Activated T-helper 1 cell treated with anti-CD3 and anti-CD28 coated beads, Interleukin-12 subunit alpha, Interleukin-12 subunit beta, Interleukin-2, Interleukin-4 antibody, amounts not matched to agents 30 ng/mL and 10 ng/mL and 1 ng/mL, durations not matched to agents 14 hours and 24 hours and 36 hours (primary cell): ENCODE measurements at places on chromosomes 13 and 19. TPM values are rescaled to one million over a fixed set of nuclear protein-coding genes. Genes with fewer than 3 reads are reported as not detected.
A peak's percentile ranks its signal among the peaks of the same experiment; 100 is the strongest.

Gene ZNF600
- total RNA-seq, result 11.9 and 13.4 TPM in 2 replicates

GRCh38 chr13:51618626-51619025 is 34.4 kb downstream of the WDFY2 start:
- no peak overlapping the region for H3K27ac ChIP-seq
- no peak overlapping the region for H3K4me3 ChIP-seq
- no peak for DNase-seq
- H3K4me1 ChIP-seq, result peaks cover 26% of the 10 kb centered on the region
- no peaks in the 10 kb centered on the region for H3K27me3 ChIP-seq

DNA sequence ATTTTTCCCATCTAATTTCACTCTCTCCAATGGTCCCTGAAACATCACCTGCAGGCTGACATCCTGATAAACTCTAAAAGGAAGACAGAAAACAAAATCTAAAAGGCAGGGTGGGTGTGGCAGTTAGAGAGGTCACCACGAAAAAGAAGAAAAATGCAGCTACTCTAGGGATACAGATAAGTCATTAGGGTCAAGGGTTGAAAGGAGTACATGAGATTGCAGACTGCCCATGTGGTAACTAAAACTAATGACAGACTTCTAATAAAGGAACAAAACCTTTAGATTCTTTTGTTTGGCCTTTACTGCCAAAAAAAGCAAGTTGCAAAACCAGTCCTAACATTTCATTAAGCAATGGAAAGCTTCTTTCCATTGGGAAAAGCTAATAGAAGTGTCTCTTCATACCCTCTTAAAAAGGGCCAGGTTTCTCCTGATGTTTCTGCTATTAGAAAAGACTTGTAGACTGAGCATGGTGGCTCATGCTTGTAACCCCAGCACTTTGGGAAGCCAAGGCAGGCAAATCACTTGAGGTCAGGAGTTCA is 31.0 kb downstream of the THSD1 start:
- no peaks in the 10 kb centered on the region for H3K36me3 ChIP-seq
- H3K4me3 ChIP-seq, result no peak overlapping the region
- H3K4me1 ChIP-seq, result no peaks in the 10 kb centered on the region
- no peak for DNase-seq
- H3K27me3 ChIP-seq, result no peaks in the 10 kb centered on the region

Gene IGFL3
- not detected in 2 replicates for total RNA-seq

Gene ARRDC5
- total RNA-seq, result 0.29 and 0.57 TPM in 2 replicates

DNA sequence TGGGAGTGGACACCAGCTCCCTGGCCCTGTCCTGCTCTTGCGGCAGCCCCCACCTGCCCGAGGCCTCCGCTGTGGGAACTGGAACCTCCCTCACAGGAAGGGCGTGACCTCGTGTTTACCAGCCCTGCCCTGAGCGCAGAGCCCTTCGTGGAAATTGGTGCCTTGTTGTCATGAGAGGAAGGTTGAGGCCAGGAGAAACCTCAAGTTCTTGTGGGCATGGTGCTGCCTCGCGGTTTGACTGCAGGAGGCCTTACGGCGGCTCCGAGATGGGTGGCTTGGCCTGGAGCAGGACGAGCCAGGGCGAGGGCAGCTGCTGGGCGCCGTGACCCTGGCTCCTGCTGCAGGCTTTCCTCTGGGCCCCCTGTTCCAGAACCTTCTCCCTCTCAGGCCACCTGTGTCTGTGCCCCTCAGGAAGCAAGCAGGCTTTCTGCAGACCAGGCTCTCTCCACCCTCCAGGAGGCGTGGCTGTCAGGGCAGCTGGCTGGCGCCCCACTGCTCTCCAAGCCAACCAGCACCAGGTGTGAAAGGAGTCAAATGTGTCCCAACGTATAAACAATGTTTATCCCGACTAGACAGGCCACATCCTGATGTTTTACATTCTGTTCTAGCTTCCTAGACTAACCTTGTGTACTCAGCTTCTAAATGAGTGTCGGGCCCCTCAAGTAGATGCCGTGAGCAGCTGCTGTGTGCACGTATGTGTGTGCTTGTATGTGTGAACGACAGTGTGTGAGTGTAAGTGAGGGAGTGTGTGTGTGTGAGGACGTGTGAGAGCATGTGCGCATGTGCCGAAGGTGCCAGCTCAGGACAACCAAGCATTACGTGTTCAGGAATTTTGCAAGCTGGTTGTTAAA is 10.4 kb upstream of the RASA3 start:
- peak; percentile 84 for DNase-seq
- H3K27me3 ChIP-seq, result peaks cover 2% of the 10 kb centered on the region
- H3K4me3 ChIP-seq, result no peak overlapping the region
- H3K4me1 ChIP-seq, result peaks cover 29% of the 10 kb centered on the region

DNA sequence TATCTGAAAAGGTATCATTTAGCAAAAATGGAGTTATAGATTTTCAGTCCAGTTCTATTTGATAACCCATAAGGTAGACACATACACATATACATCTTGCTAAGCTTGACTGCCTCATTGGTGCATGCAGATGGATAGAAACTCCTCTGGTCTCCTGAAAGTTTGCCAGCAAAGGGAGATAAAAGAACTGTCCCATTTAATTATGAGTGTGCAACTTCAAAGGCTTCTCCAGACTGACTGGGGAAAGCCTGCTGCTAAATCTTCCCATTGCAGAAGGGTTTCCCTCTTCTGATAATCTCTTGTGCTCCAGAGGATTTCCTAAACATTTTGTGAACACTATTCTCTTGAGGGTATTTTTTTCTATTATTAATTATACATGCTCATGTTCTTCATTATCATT is 131.9 kb downstream of the ITGBL1 start:
- H3K36me3 ChIP-seq, result no peaks in the 10 kb centered on the region
- no peaks in the 10 kb centered on the region for H3K4me1 ChIP-seq
- H3K27ac ChIP-seq, result no peak overlapping the region
- no peak for DNase-seq
- H3K4me3 ChIP-seq, result no peak overlapping the region

GRCh38 chr19:10876459-10877240 is 5.3 kb downstream of the CARM1 start:
- peaks cover 49% of the 10 kb centered on the region for H3K4me1 ChIP-seq
- no peaks in the 10 kb centered on the region for H3K27me3 ChIP-seq
- peak overlapping the region; percentile 21 for H3K27ac ChIP-seq
- peaks cover 13% of the 10 kb centered on the region for H3K36me3 ChIP-seq
- H3K4me3 ChIP-seq, result no peak overlapping the region
- no peak for DNase-seq

Gene ZNF20
- 2.8 and 3.5 TPM in 2 replicates for total RNA-seq

- DNase-seq, result no peak
- H3K4me3 ChIP-seq, result no peak overlapping the region
- no peaks in the 10 kb centered on the region for H3K4me1 ChIP-seq
- H3K36me3 ChIP-seq, result no peaks in the 10 kb centered on the region
- peaks cover 5% of the 10 kb centered on the region for H3K27me3 ChIP-seq
- no peak overlapping the region for H3K27ac ChIP-seq
These were observed 210.0 kb downstream of the B3GLCT start for GRCh38 chr13:31409678-31410356.

GRCh38 chr19:28018499-28018898 is 1194.5 kb downstream of the UQCRFS1 start:
- H3K4me3 ChIP-seq, result no peak overlapping the region
- H3K4me1 ChIP-seq, result no peaks in the 10 kb centered on the region
- no peaks in the 10 kb centered on the region for H3K27me3 ChIP-seq

- H3K4me3 ChIP-seq, result peak overlapping the region; percentile 46
- H3K27me3 ChIP-seq, result no peaks in the 10 kb centered on the region
- DNase-seq, result no peak
- peak overlapping the region; percentile 74 for H3K27ac ChIP-seq
- H3K4me1 ChIP-seq, result peaks cover 56% of the 10 kb centered on the region
These were observed 116.9 kb downstream of the ABCC4 start for GRCh38 chr13:95184317-95184716.

- H3K4me1 ChIP-seq, result no peaks in the 10 kb centered on the region
- no peaks in the 10 kb centered on the region for H3K36me3 ChIP-seq
- no peak overlapping the region for H3K4me3 ChIP-seq
- H3K27me3 ChIP-seq, result peaks cover 4% of the 10 kb centered on the region
- DNase-seq, result no peak
These were observed 81.9 kb downstream of the RAB20 start for GRCh38 chr13:110479648-110480047.

Gene GJA3
- total RNA-seq, result not detected in 2 replicates

- DNase-seq, result no peak
- no peak overlapping the region for H3K27ac ChIP-seq
- peaks cover 27% of the 10 kb centered on the region for H3K4me1 ChIP-seq
- H3K4me3 ChIP-seq, result no peak overlapping the region
- peaks cover 1% of the 10 kb centered on the region for H3K27me3 ChIP-seq
- no peaks in the 10 kb centered on the region for H3K36me3 ChIP-seq
These were observed 217.2 kb upstream of the HTR2A start for GRCh38 chr13:47114030-47114429.

- H3K27me3 ChIP-seq, result no peaks in the 10 kb centered on the region
- DNase-seq, result no peak
- no peaks in the 10 kb centered on the region for H3K36me3 ChIP-seq
- no peak overlapping the region for H3K27ac ChIP-seq
- H3K4me1 ChIP-seq, result no peaks in the 10 kb centered on the region
- H3K4me3 ChIP-seq, result no peak overlapping the region
These were observed 18.0 kb downstream of the APBA3 start for GRCh38 chr19:3743486-3743885.

Gene CCDC122
- total RNA-seq, result 0.86 and 1.5 TPM in 2 replicates

- no peak within 1 kb of the TSS for H3K27ac ChIP-seq
- no peaks in the 10 kb centered on the region for H3K36me3 ChIP-seq
- DNase-seq, result no peak
- no peak within 1 kb of the TSS for H3K4me3 ChIP-seq
- peaks cover 3% of the 10 kb centered on the region for H3K27me3 ChIP-seq
- H3K4me1 ChIP-seq, result no peaks in the 10 kb centered on the region
These were observed at the start of gene LYPD4 for GRCh38 chr19:41844601-41845000. Gene LYPD4 (minus strand): TSS chr19:41844683. CDS start chr19:41839285, 5,398 bp downstream.

Gene KIR2DL3
- total RNA-seq, result not detected in 2 replicates
